Fibroblast of skin of right biceps (primary cell): ENCODE measurements at places on chromosomes 11 and 22.
A peak's percentile ranks its signal among the peaks of the same experiment; 100 is the strongest.

DNA sequence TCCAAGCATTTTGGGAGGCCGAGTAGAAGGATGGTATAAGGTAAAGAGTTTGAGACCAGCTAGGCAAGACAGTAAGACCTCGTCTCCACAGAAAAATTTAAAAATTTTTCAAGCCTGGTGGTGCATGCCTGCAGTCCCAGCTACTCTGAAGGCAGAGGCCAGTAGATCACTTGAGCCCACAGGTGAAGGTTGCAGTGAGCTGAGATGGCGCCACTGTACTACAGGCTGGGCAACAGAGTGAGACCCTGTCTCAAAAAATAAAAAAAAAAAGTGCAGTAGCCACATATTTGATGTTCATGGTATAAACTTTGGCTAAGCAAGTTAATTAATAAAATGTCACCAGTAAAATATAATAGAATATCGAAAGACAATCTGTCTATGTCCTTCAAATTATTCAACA, 27.0 kb downstream of the LGR4 start:
- no peak for DNase-seq

GRCh38 chr11:96314326-96315020, 28.5 kb downstream of the MAML2 start:
- peak; percentile 77 for DNase-seq

GRCh38 chr11:13875643-13876042, 86.9 kb upstream of the SPON1 start:
- no peak for DNase-seq

DNA sequence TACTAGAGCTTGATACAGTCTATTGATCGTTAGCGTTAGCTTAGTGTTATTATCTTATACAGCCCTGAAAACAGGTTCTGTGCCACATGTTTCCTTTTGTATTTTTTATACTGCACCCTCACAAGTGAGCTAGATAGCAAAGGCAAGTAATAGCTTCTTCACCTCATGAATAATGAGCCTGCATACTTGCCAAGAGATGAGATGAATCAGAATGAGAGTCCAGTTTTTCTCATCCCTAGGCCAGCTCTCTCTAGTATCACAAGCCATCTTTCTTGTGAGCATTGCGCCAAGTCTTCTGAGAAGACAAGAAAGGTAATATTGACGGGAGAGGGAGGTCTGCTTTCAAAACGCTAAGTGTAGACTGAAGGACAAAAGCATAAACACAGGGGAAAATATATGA, 8.7 kb upstream of the CARD18 start:
- DNase-seq = peak; percentile 19

DNA sequence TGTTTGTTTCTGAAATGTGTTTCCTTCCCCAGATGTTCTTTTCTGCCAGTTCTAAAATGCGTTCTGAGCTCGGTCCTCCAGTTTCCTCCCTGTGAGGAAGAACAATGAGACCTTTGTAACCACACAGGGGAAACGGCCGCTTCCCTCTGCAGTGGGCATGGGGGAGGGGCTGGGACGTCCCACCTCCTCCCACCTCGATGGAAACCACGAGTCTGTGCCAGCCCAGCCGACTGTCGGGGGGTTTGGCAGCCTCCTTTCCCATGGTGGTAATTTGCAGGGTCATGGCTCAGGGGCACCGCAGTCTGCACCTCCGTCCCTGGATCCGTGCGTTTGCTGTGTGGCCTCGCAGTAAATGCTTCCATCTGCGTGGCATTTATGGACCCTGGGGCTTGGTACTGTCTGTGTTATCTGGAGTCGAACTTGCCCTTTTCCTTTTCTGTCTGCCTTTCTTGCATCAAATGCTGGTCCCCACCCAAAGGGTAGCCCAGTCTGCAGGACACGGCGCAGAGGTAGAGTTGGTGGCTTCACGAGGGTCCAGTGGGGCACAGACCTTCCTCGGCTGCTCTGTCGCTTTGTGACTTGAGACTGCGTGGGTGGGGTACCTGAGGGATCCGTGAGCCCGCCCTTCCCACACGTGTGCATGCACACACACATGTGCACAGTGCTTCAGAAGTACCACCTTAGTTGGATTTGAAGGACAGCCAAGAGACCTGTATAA, 16.1 kb downstream of the LRP5 start:
- DNase-seq = no peak

GRCh38 chr11:56624661-56625110, 10.0 kb upstream of the OR5M1 start:
- DNase-seq = peak; percentile 45

GRCh38 chr11:83818349-83818748, 532.2 kb upstream of the CCDC90B start:
- DNase-seq = peak; percentile 65

DNA sequence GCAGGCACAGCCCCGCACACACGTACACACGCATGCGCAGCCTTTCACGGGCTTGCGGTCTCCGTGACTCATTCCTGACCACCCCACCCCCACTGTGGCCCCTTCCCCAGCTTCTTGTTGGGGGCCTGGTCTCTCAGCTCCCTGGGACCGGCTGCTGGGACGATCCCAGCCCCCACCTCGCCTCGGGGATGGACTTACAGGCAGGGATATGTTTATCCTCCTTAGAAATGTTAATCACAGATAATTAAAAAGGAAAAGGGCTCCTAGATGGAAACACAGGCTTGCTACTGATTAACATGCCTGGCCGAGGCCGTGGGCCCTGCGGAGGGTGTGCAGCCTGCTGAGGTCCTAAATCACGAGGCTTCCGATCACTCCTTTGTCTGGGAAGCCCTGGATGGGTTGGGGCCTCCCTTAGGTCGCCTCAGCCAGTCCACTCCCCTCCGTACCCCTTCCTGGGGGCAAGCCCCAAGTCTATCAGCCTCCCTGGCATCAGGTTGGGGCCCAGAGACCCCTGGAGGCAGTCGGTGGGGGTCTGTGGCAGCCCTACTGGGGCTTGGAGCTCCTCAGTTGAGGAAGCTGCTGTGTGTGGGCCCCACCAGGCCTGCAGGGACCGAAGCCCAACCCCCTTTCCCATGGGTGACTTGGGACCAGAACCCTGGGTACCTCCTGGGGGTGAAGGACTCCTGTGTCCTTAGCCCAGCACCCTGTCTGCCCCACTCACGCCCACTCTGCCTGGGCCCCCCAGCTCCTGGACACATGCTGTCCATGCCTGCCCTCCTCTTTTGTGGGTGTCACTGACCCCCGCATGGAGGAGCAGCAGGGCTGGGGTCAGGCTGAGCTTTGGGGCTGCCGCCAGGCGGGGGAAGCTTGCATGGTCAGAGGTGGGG, 20.6 kb downstream of the TSPAN4 start:
- peak; percentile 43 for DNase-seq

DNA sequence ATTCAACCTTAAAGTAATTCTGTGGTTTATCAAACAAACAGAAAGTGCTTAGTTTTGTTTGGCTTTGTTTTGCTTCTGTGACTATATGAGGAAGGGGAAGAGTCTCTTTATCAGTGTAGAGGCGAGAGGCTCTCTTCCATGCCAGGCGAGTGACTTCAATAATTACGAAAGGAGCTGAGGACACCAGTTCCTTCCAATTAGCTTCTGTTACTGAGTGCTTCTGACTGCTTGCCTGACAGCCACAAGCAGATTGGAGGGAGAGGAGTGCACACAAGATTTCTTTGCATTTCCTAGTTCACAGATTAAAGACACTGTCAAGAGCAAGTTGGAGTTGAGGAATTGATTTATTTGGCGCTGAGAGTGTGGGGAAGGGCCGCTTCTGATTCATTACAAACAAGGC, 1484.5 kb upstream of the TENM4 start:
- DNase-seq = no peak

DNA sequence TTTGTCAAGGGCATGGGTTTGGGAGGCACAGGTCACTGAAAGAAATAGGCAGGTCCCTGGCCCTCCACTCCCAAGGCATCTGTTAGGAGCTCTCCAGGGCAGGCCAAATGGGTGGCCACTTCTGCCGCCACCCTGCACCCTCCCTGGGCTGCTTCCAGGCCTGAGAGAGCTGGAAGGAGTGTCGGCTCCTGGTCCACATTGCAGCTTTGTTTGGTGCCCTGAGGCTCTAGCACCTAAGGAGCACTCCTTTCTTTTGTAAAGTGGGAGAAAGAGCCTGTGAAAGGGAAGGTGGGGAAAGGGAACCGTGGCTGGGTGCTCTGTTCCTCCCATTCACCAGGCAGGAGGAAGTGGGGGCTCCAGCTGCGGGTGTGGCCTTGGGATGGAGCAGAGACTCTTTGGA, 12.3 kb upstream of the FGF4 start:
- no peak for DNase-seq

DNA sequence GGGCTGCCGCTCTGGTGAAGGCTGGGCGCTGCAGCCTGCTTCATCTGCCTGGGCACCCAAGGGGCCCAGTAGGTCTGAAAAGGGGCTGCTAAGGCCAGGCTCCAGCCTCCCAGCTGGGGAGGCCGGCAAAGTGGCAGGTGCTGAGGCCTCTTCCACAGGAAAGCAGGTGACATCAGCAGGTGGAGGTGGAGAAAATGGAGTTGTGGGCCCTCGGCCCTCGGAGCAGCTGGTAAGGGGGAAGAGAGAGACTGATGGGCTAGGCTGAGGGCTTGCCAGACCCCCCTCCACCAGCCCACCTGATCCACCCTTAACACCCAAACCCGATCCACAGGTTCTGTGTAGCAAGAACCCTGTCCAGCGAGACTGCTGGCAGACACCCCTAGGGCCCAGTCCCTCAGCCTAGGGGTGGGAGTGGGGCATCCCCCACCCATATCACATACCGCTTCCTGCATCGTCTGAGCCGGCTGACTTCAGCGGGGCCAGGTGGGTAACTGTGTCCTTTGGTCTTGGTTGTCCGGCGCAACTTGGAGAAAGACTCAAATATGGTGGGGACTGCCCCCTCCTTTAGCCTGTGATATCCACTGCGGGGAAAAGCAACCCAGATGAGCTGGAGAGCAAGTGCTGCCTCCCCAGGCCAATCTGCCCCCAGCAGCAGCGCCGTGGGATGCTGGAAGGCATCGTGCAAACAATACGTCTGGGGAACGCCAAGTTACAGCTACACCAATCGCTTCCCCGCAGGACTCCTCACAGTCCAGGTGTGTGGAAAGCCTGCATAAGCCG, 1.5 kb downstream of the THAP7 start:
- DNase-seq = peak; percentile 8

GRCh38 chr11:10376061-10376460, 71.2 kb downstream of the ADM start:
- peak; percentile 42 for DNase-seq

DNA sequence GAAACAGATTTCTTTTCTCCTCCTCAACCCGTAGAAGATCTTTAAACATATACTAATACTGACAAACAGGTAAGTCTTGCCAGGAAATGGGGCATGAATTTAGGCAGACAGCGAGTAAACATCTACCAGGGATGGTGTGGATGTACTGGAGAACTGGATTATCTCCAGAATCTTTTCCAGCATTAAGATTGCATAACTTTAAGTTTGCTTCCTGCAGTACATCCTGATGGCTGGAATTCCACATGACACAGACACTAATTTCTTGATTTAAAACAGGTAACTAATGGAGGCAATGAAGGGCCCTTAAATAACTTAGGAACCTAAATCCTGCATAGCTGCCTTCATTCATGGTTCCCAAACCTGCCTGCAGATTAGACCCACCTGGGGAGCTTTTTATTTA, 40.7 kb downstream of the JHY start:
- DNase-seq = no peak

GRCh38 chr22:32600147-32600546, 125.5 kb downstream of the FBXO7 start:
- no peak for DNase-seq

- DNase-seq = peak; percentile 32
Observed at GRCh38 chr22:46931414-46931813, 169.0 kb downstream of the TBC1D22A start.

DNA sequence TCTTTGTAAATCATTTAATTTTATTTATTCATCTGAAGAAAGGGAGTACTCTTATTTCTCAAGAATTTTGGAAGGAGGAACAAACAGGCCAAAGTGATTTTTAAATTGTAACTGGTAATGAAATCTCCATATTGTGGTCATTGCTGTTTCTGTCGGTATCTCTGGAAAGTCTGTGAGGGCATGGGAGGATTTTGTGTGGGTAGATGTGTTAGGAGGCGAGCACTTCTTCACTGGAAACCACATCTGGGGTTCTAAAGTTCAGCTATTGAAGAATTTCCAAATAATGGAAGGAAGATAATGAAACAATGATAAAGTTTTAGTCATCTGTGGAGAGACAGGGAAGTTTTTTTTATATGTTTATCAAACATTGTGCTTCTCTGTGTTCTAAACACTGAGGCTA, 6.6 kb downstream of the TRIM34 start:
- no peak for DNase-seq

- DNase-seq = no peak
Observed at GRCh38 chr11:111941963-111942362, 4.8 kb downstream of the DIXDC1 start.

GRCh38 chr11:65132238-65132987, 1.9 kb downstream of the SYVN1 start:
- no peak for DNase-seq

GRCh38 chr22:28254396-28254795, 335.3 kb upstream of the PITPNB start:
- no peak for DNase-seq

DNA sequence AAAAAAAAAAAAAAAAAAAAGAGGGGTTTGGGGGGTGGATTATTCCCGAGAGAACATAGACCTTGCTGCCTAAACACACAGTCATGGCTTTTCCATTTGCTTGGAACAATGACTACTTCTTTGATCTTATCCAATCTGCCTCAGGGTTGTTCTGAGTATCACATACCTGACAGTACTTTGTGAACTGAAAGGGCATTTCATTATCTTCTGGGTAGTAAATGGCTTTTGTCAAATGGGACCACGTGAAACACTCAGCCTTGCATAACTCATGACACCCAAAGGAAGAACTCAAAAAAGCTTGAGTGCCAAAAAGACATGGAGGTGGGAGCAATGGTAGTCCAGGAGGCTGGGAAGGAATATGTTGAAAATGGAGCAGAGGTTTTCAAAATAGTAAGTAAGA, 123.2 kb upstream of the BID start:
- no peak for DNase-seq

DNA sequence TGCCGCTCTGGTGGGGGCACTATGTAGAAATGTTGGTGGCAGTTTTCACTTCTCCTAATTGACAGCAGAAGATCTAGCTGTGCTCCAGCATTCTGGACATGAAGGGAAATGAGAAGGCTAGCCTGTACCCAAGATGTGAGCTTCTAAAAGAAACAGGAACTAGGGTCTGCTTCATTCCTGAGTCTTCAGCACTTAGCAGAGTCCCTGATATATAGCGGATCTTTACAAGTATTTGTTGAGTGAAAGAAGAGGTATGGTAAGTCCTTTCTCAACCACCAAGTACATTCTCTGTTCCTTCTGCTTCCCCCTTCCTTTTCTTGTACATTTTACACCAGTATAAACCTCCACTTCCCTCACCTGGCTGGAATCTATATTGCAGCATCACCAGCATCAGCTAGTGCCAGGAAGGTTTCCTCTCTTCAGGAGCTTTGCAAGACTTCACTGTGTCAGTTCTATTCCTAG, 408.3 kb upstream of the CADM1 start:
- DNase-seq = peak; percentile 28

DNA sequence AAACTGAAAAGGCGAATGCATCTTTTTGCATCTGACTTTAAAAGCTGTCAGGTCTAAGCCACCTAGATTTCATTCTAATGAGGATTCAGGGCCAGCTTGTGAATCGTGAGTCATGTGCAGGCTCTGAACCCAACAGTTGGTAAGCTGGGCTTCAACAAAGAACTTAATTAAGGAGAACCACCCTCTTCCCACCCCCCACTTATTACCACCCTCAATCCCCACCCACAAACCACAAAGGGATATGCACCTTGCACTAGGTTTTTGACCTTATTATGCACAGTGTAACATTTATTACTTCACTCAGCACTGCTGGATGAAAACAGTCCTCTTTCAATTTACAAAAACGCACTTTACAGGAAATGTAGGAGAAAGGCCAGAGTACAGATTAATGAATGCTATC, 94.1 kb upstream of the LIN7C start:
- no peak for DNase-seq
